ENCODE measurements at places on chromosomes 11 and 22.

- DNase-seq = no peak
Measured at GRCh38 chr11:93540337-93540736, 2.9 kb downstream of the SMCO4 start.

GRCh38 chr11:58927393-58928106 lies 11.7 kb upstream of the GLYATL1 start:
- peak; percentile 80 for DNase-seq

DNA sequence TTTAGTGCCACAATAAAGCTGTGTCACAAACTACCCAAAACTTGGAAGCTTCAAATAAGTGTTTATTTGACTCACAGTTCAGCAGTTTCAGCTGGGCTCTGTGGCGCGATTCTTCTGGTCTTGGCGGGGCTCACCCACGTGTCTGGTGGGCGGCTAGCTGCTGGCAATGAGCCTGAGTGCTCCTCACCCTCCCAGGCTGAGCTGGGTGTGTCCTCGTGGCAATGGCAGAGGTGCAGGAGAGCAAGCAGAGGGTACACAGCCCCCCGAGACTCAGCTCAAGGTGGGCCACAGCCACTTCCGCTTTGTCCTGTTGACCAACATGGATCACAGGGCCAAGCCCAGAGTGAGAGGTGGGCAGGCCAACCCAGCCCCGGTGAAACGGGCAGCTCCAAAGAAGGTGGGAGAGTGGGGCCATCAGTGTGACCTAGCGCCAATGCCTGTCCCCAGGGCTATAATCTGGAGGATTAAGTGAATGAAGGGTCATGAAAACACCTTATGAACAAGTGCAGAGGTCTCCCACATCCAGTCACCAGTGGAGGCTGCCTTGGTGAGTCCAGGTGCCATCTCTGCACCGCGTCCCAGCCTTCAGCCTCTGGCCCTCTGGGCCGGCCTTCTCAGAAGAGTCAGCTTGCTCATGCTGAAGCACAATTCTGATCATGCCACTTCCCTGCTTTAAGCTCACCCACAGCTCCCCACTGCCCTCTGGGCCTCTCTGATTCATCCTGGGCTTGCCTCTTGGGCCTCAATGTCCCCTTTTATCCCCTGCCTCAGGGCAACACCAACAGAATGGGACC lies 74.6 kb upstream of the RTL6 start:
- DNase-seq = no peak

DNA sequence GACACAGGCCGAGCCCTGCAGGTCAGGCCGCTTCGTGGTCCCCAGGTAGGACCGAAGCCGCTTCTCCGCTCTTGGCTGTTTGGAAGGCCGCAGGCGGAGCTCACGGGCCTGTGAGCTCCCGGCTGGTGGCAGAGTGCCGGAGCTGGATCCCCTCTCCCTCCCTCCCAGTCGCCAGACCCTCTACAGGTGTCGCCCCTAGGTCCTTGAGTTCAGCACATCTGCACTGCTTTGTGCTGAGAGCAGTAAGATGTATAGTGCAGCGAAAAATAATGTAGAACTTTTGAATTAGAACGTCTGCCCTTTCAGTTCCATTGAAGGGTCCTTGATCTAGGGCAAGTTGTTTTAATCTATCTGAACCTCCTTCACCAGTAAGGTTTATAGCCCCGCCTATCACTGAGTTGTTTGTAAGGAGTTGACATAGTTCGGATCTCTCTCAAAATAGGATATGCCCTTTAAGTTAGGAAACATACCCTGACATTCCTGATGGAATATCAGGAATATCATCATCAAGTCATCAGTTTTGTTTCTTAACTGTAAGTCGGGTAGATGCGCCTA lies 419 bp downstream of the ANKRD49 start:
- DNase-seq = peak; percentile 57

DNA sequence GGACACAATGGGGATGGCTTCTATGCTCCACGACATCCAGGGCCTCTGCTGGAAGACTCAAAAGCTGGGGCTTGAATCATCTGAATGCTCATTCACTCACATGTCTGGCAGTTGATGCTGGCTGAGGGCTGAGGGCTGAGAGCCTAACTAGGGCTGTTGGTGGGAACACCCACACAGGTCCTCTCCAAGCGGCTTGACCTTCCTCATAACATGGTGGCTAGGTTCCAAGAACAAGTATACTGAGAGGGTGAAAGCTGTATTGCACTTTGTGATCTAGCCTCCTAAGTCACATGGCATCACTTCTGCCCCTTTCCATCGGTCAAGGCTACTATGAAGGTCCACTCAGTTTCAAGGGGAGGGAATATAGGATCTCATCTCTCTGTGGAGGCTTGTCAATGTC lies 7.5 kb downstream of the TMEM151A start:
- DNase-seq = no peak

DNA sequence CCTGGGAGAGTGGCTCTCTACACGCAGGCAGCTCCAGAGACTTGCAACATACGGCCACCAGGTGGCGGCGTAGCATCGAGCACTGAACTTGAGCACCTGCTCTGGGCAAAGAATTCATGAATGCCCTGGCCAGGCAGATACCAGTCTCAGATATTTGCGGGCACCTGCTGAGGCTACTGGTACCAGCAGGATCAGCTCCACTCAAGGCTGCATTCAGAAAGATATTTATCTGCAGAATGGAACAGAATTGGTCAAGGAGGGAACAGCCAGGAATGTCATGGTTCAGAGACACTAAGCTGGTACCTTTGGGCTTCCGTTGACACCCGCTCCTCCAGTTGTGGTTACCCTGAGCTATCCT lies 10.8 kb upstream of the CCDC86 start:
- DNase-seq = peak; percentile 79

DNA sequence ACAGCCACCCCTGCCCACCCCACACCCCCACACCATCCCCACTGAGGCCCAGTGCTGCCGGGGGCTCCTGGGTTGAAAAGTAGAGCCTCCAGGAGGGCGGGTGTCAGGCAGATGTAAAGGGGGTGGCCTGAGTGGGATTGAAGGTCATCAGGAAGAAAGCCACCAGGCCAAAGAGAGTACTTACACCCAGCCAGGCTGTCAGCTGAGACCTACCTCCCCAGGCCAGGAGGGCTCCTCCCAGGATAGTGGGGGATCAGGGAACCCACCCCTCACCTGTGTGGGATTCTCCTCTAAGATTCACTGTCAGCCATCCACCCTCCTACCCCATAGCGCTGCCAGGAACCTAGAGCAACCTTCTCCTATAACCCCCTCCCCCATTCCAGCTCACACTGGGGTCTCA lies 17.2 kb upstream of the FCHSD2 start:
- DNase-seq = no peak

- peak; percentile 76 for DNase-seq
Measured at GRCh38 chr22:22207845-22208564, 36.6 kb upstream of the VPREB1 start.

DNA sequence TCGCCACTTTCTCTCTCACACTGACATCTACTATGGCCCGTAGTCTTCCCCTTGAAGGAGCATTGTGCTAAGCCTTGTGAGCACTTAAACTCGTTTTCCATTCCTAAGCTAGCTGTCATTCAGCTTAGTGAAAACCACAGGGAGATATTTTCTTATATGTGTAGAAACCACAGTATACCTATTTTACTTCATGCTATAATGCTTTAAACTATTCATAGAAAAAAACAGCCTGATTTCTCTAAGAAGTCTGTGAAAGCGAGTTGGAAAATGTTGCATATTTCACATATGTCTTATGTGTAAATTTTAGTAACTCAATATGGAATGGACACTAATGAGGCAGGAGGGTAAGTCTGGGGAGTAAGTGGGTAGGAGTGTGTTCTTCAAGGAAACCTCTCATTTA lies 194.3 kb upstream of the CTSC start:
- DNase-seq = no peak

DNA sequence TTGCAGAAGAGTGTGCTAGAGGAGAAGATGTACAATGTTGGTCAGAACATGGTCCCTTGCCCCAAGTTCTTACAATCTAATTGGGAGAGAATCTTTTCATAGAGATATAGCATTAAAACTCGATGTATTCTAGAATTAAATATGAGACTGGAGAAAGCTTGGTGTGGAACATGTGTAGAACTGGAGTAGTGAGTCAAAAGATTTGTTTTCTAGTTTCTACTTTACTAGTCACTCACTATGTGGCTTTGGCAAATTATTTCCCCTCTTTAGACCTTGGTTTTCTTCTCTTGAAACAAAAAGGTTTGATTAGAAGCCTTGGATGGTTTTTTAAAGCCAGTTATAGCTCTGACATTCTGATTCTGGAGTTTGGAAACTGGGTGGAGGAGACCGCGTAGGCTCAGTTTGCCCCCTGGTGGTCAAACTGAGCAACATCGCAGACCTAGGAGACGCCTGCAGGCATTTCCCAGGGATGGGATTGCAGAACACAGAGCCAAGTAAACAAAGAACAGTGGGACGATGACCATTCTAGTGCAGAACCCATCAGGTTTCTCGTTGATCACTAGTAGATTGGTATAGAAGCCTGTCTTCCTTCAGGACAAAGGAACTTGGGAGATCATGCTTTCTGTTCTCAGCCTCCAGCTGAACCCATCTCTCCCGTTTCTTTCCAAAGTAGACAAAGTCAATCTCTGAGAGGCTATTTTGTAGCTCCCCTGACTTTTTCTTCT lies 8.5 kb upstream of the CHRDL2 start:
- no peak for DNase-seq

- DNase-seq = no peak
Measured at GRCh38 chr11:70536051-70536877, 137.9 kb downstream of the CTTN start.

- peak; percentile 61 for DNase-seq
Measured at GRCh38 chr22:22959147-22959827, 71.7 kb downstream of the IGLL5 start.

DNA sequence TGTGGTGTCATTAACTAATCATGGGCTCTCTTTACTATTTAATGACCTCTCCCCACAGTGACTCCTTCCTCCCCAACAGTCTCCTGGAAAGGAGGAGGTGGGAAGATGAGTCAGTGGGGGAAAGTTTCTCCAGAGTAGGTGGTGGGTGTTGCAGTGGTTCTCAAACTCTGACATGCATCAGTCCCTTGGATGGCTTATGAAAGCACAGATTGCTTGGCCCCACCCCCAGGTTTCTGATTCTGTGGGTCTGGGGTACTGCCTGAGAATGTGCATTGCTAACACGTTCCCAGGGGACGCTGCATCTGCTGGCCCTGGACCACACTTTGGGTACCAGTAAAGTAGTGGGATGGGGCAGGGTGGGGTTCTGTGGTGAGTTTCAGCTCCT lies 9.8 kb downstream of the CD82 start:
- no peak for DNase-seq

- no peak for DNase-seq
Measured at GRCh38 chr22:28656181-28656580, 23.5 kb downstream of the TTC28 start.

GRCh38 chr22:44538518-44539315 lies 40.7 kb upstream of the RTL6 start:
- DNase-seq = no peak

DNA sequence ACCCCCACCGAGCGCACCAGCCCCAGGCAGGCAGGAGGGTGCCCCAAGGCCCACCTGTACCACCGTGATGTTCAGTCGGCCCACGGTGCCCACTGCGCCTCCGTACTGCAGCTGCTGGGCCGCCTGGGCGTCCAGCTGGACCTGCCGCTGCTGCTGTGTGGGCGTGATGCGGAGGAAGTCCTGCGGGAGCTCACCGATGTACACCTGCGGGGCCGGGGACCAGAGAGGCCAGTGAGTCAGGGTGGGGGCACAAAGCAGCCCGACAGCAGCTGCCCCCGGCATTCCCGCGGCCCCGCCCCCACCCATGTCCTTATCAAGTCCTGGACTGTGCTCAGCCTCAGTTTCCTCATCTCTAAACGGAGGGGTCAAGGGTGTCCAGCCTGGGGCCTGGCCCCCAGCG lies 13.8 kb downstream of the TOLLIP start:
- DNase-seq = no peak

- DNase-seq = peak; percentile 68
Measured at GRCh38 chr11:124800226-124800929, at the start of gene MSANTD2. Gene MSANTD2, minus strand, starts transcription at chr11:124800406. Its CDS starts 26 bp downstream, at chr11:124800380.

GRCh38 chr22:38398609-38399461 lies 56.2 kb downstream of the KCNJ4 start:
- DNase-seq = peak; percentile 49

GRCh38 chr11:3146612-3147256 lies 18.4 kb downstream of the OSBPL5 start:
- DNase-seq = no peak

DNA sequence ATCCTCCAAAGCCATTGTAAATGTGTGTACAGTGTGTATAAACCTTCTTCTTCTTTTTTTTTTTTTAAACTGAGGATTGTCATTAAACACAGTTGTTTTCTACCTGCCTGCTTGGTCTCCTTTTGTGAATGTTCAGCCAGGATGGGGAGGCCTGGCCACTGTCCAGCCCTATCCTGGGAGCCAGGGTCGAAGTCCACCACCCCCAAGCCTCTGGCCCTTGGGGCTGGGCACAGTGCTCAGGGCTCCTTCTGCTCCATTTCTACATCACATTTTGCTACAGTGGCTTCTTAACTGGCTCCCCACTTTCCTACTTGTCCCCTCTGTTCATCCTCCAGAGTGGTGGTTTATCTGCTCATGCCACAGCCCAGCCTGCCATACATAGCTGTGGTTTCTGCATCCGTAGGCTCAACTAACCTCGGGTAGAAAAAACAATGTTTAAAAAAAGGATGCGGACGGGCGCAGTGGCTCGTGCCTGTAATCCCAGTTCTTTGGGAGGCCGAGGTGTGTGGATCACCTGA lies 2.5 kb upstream of the SMARCB1 start:
- DNase-seq = no peak

GRCh38 chr11:84437071-84437980 lies 1151.2 kb upstream of the CCDC90B start:
- DNase-seq = peak; percentile 81

DNA sequence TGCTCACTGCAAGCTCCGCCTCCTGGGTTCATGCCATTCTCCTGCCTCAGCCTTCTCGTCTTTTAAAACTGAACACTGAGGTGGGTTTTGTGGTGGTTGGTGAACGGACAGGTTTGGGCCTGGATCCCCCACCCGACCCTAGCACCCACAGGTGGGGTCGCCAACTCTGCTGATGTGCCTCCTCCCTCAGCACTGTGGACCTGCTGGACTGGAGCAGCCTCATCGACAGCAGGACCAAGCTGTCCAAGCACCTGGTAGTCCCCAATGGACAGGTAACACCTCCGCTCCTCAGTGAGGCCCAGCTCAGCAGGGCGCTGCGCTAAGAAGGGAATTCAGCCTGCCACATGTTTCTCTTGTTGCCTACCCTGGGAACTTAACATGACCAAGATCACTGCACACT lies 15.2 kb downstream of the DGCR6L start:
- DNase-seq = no peak

All from NCI-H774 (cell line).